ENCODE measurements at places on chromosomes 16 and 17.

- peak; percentile 42 for DNase-seq
These were observed at the start of gene AATK for GRCh38 chr17:81166033-81166492. Gene AATK, minus strand, starts transcription at chr17:81166221. Its CDS starts 229 bp downstream, at chr17:81165992.

- no peak for DNase-seq
These were observed 2.4 kb upstream of the CISD3 start for GRCh38 chr17:38727736-38728135.

- no peak for DNase-seq
These were observed 66.9 kb downstream of the CYTH1 start for GRCh38 chr17:78715000-78715771.

GRCh38 chr16:75287708-75288107 lies 36.3 kb upstream of the BCAR1 start:
- peak; percentile 61 for DNase-seq

- no peak for DNase-seq
These were observed 9.7 kb downstream of the CTCF start for GRCh38 chr16:67571981-67572431.

DNA sequence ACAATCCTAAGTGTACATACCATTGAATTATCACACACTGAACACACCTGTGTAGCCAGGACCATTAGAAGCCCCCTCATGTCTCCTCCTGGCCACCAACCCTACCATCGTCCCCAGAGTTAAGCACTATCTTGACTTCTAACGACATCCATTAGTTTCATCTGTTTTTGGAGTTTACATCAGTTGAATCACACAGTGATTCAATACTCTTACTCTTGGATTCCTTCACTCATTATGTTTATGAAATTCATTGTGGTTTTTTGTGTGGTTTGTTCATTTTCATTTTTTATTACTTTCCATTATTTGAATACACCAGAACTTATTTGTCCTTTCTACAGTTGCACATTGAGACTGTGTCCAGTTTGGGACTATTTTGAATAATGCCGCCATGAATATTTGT lies 13.6 kb downstream of the DRC7 start:
- DNase-seq, result no peak

DNA sequence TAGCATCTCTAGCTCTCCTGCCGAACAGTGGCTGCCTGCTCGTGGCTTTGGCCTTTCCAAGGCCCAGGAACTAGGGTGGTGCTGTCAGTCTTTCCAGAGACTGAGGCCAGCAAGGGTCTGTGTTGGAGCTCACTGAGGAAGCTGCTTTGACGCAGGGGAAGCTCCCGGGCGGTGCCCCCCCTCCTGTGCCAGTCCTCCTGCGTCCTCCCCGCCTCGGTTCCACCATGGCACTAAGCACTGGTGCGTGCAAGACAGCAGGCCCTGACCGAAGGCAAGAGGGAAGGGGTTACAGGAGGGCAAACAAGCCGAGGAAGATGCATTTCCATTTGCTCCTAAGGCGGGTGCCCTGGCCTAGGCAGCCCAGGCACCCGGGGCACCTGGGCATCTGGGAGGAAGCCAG lies 4.5 kb downstream of the CYB561 start:
- DNase-seq, result no peak

DNA sequence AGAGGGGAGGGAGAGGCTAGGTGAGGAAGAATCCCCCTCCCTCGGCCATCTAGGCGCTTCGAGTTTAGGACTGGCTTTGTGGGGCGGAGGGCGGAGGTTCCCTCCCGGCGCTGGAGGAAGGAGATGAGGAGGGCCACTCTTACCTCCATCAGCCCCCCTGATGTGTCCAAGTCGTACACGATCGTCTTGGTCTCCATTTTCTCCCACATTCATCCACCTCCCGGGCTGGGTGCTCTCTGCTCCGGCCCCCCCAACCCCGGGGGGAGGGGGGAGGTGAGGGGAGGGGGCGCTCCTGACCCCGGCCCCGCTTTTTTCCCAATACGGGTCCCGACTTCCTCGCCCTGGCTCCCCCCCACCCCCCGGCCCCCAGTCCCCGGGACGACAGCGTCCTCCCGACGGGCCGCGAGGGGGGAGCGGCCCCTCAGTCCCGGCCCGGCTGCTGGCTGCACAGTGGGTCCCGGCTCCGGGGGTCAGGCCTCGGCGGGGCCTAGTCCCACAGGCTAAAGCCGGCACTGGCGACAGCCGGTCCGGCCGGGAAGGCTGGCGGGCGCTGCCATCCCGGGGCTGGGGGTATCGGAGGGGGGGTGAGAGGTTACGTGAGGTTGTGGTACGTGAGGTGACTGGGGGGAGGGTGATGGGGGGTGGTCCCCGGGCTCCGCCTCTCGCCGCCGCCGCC lies 428 bp downstream of the PHF12 start:
- DNase-seq, result no peak

DNA sequence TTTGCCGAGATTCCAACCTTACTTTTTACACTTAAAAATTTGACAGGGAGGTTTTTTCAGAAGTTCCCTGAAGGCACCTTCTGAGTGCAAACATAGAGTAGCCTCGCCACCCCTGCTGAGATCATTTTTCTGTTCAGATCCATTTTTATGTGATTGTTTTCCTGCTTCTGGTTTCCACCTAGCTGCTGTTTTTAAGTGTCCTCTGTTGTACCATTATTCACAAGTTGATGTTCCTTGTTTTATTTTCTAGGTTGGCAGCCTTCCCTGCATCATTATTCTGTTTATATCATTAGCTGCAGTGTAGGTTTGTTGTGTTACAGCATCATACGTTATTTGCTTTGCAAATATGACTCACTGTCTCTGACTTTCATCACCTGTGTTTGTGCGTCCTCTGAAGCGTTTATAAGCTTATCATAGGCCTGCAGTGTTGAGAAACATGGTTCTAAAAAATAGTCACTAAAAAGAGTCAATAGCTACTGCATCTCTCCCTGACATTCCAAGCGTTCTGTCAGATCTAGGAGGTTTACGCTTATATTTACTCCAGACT lies 116.9 kb upstream of the CLEC3A start:
- DNase-seq, result no peak

DNA sequence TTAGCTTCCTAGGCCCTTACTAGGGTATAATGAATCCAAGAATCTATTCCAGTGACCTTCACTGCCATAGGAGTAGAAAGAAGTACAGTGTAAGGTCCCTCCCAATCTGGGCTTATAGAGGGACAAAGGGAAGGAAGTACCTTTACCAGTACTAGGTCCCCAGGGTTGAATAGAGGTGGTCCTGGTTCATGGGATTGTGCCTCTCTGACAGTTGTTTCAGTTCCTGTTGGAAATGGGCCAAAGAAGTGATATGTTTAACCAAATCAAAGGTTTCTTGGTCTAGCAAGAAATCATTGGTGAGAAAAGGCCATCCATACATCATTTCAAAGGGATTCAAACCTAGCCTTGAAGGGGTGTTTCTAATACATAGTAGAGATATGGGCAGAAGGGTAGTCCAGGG lies 16.0 kb upstream of the ZNHIT3 start:
- DNase-seq, result no peak

DNA sequence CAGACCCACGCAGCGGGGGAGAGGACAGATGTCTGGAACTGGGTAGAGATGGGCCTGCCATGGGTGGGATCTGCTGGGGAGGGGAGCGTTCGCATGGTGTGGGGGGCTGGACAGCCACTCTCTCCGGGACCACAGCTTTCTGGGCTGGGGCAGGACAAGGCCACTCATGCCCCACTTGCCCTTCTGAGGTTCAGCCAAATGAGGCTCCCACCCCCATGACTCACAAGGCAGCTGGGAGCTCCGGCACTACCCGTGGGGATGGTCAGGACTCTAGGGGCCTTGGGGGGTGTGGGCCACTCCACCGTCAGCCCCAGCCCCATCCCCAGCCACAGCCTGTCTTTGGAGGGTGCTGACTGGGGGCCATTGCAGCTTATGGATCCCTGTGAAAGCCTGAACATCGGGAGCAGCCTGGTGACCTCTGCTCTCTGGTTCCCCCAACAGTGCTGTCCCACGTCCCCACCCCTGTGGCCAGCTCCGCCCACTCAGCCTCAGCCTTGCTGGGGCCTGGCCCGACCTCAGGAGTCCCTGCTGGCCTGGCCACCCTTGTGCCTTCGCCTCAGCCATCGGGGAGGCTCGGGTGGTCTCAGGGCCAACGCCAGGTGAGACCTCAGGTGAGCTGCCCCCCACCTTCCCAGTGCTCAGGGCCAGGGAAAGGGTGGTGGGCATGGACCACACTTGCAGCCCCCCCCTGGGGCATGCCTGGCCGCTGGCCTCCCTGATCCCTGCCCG lies 4.7 kb upstream of the CDH15 start:
- no peak for DNase-seq

All from kidney (tissue), 22 donors.